ENCODE measurements at places on chromosomes 6 and 20.

GRCh38 chr6:47967843-47968242 is 143.2 kb downstream of the PTCHD4 start:
- no peak for DNase-seq

DNA sequence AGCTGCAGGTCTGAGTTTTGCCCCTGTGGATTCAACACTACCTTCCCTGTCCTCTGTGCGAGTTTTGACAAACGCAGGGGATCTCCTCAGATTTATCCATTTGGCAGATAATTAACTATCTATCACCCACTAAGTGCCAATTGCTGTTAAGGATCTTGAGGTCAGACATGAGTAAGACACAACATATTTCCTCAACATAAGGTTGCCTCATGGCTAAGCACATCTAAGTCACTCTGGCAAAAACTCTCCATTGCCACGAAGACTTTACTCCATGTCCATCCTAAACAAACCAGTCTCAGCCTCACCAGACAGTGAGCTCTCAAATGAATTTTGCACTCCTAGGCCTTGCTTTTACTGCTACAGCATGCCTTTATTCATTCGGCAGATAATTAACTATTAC is 408.4 kb downstream of the MAFB start:
- no peak for DNase-seq

GRCh38 chr20:2279253-2279779 is 16.5 kb upstream of the TGM3 start:
- DNase-seq, result no peak

- DNase-seq, result no peak
Measured at GRCh38 chr20:48986899-48987298, 59.2 kb upstream of the CSE1L start.

DNA sequence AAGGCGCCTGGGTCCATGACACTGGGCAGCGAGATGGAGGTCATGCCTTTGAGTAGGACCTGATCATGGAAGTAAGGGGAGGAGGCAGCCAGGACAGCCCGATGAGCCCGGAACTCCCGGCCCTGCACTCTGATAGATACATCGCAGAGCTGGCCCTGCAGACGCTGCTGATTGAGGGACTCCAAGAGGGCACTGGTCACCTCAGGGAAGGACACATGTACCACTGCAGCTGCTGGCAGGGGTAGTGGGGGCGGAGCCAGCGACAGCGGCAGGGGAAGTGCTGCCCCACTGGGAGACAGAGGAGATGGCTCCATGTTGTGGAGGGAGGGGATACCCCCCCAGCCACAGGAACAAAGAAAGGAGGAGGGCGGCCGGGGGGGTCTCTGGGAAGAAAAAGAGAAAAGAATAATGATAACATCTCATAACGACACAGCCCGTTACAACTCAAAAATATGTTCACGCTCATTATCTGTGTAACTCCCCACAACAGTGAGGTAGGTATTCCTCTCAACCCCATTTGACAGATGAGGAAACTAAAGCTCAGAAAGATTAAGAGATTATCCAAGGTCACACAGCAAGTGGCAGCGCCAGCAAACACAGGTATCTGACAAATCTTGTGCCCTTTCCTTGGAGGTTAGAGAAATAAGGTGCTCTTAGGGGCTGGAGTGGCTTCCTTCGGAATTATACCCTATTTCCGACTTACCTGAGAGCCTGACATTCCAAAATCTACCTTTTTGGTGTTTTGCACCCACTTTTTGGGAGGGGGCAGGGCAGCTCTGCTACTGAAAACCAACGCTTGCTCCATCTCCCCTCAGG is 733 bp downstream of the ZBTB22 start:
- no peak for DNase-seq

DNA sequence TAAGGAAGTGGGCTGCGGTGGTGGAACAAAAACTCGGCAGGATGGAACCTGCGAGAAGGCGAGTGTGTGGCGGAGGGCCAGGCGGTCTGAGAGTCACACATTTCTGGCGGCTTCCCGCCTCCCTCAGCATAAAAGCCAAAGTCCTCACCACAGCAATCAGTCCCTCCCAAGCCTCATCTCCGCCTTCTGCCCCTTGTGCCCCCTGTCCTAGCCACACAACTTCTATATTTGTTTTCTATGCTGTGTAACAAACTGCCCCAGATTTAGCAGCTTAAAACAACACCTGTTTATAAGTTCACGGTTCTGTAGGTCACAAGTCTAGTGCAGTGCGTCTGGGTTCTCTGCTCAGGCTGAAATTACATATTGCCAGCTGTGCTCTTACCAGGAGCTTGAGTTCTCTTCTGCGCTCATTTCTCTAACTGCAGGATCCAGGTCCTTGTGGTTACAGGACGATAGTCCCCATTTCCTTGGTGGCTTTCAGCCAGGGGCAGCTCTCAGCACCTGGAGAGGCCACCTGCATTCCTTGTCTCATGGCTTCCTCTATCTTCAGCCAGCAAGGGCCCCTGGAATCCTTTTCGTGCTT is 11.7 kb upstream of the SPO11 start:
- DNase-seq, result no peak

GRCh38 chr6:144753023-144753705 is 468.0 kb downstream of the UTRN start:
- no peak for DNase-seq

DNA sequence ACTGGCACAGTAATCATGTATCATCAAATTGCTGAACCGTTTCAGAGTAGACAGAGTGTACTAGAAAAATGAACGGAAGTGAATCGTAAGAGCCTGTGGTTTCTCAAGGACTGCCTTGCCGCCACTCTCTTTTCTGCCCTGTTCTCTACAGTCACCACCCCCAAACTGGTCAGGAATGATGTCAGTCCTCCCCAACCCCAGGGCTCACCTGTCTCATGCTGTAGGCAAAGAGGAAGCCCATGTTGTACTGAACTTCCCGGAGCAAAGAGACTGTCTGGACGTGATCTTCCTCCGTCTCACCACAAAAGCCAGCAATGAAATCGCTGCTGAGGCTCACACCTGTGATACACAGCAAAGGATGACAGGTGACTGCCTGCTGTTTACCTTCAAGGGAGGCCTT is 31.0 kb downstream of the CDK5RAP1 start:
- peak; percentile 16 for DNase-seq

DNA sequence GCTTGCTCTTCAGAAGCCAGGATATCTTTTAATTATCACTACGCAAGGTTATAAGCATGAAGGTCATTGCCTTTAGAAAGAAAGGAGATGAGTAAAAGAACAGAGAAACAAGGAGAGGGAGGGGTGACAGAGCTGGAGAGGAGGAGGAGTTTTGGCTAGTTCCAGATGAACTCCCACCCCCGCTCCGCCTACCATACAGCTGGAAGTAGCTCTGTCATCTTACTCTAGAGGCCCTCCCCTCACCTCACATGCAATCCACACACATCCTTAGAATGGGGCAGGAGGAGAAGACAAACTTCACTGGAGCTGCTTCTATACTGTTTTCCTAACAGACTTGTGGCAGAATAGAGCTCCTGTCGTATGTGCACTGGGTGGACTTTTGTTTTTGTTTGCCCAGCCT is 144.7 kb downstream of the SCML4 start:
- DNase-seq, result no peak

DNA sequence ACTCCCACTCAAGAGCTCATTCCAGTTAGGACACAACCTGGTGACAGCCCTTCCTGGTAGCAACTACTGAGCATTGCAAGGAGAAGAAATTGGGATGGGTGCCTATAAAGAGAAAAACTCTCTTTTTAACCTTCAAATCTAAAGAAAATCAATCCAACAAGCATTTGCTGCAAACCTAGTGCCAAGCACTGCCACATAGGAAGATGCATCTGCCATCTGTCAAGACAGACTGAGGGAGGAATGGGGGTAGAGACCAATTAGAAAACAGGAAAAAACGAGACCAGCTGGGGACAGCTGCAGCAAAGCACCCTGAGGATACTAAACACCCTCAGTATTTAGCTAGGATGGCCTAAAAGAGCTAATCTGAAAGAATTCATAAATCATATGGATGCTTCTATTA is 27.9 kb downstream of the HLA-DMB start:
- no peak for DNase-seq

All from activated T-cell treated with anti-CD3 and anti-CD28 coated beads for 1 hour (primary cell).